ENCODE measurements at places on chromosomes 2 and 18.

DNA sequence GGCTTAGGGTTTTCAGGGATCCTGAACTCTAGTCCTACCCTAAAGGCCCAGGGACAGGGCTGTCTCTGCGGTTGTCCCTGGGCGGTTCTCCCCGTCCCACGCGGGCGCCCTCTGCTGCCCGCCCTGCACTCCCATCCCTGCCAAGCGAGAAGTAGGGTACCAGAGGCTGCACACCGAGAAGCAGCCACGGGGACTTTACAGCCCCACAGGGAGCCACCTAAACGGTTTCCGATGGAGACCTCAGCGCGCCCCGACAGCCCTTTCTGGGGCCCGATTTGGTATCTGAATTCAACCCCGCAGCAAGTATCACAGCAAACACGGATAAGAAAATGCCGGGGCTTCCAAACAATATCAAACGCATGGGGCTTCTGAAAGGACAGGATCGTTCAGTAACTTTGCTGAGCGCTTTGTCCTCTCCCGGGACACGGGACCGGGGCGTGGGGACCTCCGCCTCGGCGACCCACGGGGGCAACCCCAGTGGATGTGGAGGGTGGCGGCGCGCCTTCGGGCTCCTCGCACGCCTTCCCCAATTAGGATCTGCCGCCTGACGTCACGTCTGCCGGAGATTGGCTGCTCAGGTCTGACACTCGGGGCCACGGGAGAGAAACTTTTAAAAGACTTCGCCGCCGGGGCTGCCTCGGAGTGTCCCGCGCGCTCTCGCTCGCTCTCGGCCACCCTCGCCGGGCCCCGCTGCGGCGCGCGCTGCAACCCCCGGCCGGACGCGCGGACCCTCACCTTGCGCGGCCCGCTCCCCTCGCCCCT lies at the start of gene LTBP1:
LTBP1 (plus strand) TSS at position 640 of the 762 bp plus-strand sequence. CDS start 372 bp downstream, outside the sequence.
- DNase-seq = peak; percentile 58

DNA sequence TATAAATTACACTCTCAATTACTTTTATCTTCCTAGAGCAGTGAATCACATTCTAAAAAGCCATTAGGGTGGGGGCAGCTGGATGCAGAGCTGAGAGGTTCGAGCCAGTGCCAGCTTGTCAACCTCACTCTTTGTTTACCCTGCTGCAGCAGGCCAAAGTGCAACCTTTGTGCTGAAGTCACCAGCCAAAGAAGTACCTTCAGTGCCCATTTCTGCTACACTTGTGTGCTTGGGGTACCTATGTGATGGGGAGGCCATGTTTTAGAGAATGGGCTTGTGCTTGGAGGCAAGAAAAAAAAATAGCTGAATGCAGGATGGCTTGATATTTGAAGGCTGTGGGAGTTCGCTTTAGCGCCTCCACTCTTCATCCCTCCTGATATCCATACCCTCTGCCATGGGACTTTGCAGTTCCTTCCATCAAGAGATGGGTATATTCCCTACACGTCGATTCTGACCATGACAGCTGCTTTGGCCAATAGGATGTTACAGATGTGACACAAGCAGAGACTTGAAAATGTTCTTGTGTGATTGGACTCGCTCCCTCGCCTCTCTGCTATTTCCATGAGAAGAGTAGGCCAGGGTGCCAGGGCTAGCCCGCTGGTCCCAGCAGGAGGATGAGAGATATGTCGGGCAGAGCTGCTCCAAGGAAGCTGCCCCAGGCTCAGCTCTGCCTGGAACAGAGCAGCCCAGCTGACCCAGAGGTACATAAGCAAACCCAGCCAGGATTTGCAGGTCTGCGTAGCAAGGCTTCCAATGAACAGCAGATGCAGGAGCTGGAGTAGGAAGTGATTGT lies 12.7 kb upstream of the FZD5 start:
- DNase-seq = no peak

- DNase-seq = no peak
Observed at GRCh38 chr2:120734930-120735651, 577 bp upstream of the GLI2 start.

DNA sequence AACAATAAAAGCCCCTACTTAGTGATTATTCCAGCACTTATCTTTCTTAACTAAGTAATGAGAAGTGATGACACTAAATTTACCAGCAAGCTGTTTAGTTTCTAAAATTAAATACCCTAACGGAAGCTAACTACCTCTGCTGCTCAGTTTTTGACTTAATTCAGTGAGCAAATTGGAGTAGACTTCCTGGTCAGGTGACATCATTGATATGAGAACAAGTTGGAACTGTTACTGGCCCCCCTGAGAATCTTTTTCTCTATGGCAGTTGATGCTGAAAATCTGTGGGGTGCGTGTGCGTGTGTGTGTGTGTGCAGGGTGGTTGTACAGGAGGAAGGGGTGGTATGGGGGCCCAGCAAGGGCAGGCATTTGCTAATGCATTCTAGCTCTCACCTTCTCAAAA lies 35.5 kb upstream of the BMP10 start:
- DNase-seq = no peak

- no peak for DNase-seq
Observed at GRCh38 chr18:26082475-26082874, 7.9 kb downstream of the SS18 start.

DNA sequence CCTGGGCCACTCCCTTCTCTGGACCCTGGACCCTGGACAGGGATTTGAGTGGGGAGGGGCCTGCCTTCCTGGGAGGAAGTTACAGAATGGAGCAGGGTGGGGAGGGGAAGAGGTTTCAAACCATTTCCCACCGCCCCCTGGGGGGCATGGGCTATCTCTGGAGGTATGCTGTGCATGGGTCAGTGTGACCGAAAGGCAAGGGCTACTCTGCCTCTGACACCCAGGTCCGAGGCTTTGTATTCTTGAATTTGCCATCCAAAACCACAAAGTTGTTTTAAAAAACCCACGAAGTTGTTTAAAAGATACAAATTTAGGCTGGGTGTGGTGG lies 46.9 kb downstream of the GORASP2 start:
- no peak for DNase-seq

DNA sequence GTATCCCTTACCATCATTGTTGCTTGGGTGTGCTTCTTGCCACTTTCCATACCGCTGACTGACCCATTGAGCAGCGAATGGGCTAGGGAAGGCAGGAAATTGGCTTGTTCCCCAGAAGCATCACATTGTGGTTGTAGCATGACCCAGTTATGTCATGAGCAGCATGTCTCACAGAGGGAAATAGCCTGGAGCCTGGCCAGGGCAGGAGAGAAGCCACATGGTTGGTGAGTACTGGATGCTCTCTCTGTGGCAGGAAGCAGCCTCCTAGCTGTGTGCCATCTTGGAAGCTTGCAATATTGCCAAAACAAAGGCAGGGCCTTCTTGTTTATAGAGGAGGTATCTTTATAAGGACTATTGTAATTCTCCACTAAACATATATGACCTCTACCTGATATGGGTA lies 482.6 kb downstream of the PIK3C3 start:
- DNase-seq = no peak

- peak; percentile 27 for DNase-seq
Observed at GRCh38 chr18:12656938-12657683, 796 bp downstream of the SPIRE1 start.

DNA sequence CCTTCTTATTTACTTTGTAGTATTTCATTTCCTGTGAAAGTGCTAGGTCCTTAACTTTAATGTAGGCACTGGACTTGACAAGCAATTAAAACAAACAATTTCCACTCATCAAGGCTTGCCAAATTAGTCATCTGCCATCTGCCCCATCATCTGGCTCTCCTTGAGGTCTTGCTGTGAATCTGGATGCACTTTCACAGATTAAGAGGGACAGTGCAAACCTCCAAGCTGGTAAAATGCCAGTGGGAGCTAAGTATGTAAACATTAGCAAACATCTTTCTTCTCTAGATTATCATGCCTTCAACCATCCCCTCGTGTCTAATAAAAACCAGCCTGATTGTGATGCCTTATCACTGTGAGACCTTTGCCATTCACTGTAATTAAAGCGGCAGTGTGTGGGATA lies 402.9 kb downstream of the ERBB4 start:
- no peak for DNase-seq

- DNase-seq = no peak
Observed at GRCh38 chr2:66428986-66429612, 5.8 kb upstream of the MEIS1 start.

DNA sequence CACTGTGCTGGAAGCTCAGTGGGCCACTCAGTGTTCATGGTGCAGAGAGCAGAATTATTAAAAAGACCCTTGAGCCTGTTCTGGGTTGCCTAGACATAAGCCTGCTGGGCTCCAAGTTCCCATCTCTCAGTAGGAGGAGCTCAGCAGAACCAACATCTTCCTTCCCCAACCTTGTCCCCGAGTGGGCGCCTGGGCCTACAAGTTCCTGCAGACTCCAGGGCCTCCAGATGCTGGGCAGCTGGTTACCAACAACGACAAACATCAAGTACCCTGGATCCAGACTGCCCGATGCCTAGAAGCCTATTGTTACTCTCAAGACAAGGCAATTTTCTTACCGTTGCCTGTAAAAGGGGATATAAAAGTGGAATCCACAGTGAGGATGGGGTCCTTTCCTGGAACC lies 214.2 kb downstream of the HAUS1 start:
- no peak for DNase-seq

- peak; percentile 76 for DNase-seq
Observed at GRCh38 chr2:102082571-102083392, 59.8 kb upstream of the IL1R1 start.

DNA sequence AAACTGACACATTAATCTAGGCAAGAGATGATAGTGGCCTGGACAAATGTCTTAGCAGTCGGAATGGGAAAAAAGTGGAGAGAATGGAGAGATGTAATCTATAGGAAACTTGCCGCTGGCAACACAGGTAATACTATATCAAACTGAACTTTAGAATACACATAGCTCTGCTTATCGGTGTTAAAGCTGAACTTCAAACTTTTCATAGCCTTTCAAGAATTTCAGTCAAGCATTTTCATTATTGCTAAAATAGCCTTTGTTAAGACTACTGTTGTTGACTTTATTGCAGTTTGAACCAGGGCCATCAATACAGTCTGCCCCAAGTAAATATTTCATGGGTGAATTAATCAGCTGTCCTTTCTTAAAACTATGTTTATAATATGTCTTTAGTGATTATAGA lies 12.9 kb upstream of the CHST9 start:
- DNase-seq = no peak

DNA sequence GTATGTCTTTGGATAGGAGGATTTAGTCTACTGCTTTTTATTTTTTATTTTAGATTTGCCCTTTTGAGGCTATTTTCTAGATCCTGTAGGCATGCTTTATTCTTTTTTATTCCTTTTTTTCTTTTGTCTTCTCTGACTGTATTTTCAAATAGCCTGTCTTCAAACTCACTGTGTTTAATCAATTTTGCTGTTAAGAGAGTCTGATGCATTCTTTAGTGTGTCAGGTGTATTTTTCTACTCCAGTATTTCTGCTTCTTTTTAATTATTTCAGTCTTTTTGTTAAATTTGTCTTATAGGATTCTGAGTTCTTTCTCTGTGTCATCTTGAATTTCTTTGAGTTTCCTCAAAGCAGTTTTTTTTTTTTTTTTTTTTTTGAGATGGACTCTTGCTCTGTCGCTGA lies 113.5 kb downstream of the NAT8 start:
- no peak for DNase-seq

DNA sequence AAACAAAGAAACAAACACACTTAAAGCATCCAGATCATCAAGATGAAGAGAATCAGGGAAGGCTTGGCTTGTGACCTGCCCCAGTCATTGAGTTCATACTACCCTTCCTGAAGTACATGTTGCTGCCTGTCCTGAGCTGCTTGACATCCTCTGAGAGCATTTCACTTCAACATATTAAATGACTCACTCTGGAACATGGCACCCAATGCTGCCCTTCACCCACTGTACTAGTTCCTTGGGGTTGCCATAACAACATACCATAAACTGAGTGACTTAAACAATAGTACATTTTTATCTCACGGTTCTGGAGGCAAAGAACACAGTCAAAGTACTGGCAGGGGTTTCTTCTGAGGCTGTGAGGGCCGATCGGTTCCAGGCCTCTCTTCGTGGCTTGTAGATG lies 371.3 kb downstream of the RNF144A start:
- DNase-seq = no peak

DNA sequence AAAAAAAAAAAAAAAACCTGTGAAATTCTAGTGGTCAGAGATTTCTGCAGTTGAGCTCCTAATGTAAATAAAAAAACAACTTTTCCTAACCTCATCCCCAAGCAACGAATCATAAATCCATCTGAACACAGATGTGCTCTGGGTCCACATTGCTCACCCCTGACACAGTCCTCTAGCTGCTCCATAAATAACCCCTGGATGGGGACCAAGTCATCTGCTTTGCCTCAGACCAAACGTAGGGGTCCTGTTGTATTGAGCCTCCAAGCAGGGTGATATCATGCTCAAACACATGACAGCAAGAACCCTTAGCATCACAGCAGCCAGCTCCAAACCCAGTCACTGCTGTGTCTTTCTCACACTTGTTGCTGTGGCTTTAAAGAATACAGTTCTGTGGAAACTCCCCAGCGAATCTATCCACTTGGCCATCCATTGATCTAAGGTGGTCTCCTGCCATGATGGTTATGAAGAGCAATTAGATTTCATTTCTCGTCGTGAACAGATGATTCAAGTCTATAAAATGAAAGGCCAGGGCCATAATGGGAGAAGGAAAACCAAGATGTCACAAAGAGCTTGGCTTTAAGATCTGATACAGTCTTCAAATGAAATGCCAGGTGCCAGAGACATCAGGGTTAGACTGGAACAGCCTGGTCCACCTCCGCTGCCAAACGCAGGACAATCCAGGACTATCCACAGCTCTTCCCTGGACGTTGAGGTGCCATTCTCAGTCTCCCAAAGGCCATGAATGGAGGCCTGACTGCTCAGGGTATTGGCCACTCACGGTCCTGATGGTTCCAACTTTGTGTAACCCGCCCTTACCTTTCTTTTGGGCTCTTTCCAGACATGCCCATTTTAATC lies 39.0 kb downstream of the TBC1D8 start:
- no peak for DNase-seq

DNA sequence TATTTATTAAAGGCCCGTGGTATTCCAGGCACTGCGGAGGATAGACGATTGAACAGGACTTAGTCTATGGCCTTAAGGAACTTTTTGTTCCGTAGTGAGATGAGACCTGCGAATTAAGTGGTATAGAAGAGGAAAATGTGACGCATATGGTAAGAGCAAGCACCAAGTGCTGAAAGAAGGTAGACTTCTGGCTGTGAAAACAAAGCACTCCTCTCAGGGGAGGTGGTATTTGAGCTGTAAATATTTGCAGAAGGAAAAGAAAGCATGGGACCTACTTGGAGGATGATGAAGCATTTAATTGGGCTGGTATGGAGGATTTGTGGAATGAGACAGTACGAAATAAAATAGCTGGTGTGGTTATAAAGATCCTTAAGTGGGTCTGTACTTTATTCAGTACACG lies 62.5 kb downstream of the GPR39 start:
- no peak for DNase-seq

DNA sequence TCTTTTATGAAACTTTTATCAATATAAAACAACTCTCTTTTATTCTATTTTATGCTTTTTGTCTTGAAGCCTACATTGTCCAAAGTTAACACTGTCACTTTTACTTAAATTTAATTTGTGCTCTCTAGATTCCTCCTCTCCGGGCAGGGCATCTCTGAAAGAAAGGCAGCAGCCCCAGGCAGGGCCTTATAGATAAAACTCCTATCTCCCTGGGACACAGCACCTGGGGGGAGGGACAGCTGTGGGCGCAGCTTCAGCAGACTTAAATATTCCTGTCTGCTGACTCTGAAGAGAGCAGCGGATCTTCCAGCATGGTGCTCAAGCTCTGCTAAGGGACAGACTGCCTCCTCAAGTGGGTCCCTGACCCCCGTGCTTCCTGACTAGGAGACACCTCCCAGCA lies 447.7 kb upstream of the FANCL start:
- no peak for DNase-seq
